Omental fat pad (tissue), 4 donors: ENCODE measurements at places on chromosomes 11 and 22.

GRCh38 chr11:11588243-11588642 lies 33.6 kb downstream of the GALNT18 start:
- no peak for DNase-seq

DNA sequence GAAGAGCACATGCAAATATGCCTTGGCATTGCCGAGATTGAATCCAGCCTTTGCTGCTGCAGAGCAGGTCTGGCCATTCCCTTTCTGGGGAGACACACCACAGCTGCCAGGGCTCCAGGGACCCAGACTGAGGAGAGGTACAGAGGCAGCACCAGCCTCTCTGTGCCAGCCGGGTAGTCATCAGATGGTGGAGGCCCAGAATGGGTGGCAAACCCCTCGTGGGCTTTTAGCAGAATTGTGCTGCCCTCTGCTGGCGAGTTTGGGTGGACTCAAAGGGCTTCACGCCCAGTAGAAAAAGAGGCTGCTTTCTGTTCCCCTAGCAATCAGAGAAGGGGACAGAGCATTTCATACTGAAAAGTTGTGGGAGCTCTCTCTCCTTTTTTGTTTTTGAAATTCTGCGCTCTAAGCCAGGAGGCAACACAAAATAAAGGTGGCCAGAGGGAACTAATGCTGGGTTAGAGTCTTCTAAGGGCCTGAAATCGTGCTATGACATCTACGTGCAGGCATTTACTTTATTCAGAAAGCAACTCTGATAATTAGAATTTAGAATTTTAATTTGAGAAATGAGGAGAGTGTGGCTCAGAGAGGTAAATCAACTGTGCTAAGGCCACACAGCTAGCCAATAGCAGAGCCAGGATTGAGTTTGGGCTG lies 158.8 kb upstream of the NAV2 start:
- peak; percentile 82 for DNase-seq

DNA sequence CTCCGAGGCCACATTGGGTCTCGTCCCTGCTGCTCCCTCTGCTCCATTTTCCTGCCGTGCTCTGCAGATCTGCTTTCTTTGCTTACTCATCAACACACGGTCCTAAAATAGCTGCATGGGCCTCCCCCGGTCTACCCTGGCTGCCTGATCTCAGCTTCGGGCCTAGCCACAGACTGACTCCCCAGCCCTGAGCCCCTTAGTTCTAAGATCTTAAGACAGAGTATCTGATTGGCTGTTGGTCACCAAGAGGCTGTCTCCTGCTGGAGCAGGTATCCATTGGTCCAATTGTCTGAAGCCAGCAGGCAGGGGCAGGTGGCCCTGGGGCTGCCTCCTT lies 53.7 kb upstream of the NECTIN1 start:
- DNase-seq, result no peak

DNA sequence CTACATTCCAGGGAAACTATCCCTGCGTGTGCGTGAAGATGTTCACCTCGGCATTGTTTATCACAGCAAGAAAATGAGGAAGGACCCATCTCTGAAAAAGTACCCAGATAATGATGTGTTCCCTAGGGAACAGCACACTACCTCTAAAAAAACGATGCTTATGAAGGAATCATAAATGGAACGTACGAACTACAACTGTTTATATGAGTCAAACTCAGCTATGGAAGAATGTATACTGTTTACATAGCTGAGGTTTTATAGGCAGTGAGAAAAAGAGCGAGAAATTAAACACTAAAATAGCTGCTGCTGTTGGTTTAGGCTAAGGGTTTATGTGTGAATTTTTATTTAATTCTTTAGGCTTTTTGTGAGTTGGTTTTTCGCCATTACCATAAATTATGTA lies 48.9 kb downstream of the APOL1 start:
- DNase-seq, result no peak

- no peak for DNase-seq
Observed at GRCh38 chr11:73201888-73202780, 15.9 kb upstream of the P2RY2 start.

- DNase-seq, result no peak
Observed at GRCh38 chr11:103845331-103845730, 191.1 kb upstream of the DDI1 start.

DNA sequence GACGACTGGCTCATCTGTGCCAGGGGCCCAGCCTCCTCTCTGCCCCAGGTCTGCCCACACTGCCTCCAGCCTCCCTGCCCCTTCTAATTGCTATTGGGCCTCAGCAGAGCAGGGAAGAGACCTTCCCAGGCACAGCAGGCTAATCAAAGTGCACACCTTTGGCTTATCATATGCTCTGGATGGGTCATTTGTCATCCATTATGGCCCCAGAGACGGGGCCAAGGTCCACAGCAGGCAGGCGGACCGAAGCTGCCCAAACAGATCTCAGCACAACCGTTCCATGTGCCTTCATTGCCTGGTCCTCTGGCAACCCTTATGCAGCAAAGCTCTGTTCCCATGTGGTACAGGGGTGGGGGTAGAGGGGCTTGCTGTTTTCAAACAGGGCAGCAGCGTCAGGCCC lies 66.6 kb downstream of the TP53I11 start:
- no peak for DNase-seq

DNA sequence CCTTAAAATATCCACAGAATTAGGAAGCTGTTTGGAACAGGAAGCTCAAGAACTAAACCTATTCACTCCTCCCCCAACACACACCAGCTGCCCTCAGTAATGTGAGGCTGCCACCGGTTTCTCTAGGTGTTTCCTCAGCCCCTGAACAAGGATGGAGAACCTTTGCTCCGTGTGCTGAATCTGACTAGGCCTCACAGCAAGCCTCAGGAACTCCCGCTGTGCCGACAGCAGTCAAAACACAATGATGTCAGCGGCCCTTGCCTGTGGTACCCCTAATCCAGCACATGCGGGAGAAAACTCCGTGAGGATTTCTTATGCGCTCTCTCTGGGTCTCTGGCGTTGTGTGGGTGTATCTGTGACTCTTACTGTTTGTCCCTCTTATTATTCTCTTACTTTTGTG lies 153.3 kb downstream of the EFCAB6 start:
- DNase-seq, result no peak

GRCh38 chr11:102522312-102523188 lies 8.0 kb downstream of the MMP7 start:
- DNase-seq, result no peak

- no peak for DNase-seq
Observed at GRCh38 chr11:2097356-2097997, 41.7 kb downstream of the IGF2 start.

DNA sequence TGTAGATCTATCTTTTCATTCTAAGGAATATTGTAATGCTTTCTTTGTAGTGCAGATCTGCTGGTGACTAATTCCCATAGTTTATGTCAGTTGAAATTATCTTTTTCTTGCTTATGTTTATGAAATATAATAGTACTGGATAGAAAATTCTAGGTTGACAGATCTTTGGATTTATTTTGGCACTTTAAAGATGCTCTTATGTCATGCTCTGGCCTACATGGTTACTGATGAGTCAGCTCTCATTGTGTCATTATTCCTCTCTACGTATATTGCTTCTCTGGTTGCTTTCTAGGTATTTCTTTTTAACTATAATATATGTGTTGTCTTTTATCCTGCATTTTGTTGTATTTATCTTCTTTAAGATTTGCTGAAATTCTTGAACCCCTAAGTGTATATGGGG lies 955.5 kb upstream of the CHORDC1 start:
- DNase-seq, result no peak

- no peak for DNase-seq
Observed at GRCh38 chr11:76947800-76948199, 86.4 kb upstream of the B3GNT6 start.

DNA sequence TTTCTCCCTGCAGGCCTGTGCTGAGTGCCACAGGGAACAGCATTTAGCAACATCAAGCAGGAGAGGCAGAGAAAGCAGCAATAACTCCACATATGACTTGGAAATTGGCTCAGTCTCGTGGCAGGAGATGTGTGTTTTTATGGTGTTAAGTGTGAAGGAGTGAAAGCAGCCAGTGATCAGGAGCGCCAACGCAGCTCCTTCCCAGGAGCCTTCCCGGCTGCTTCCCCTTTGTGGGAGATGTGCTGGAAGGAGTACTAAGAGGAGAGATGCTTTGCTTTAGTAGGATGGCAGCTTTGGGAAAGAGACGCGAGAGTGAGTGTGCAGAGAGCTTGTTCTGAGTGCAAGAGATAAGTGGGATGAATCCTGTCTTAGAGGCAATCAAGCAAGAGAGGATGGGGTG lies 54.7 kb upstream of the KIRREL3 start:
- DNase-seq, result no peak

GRCh38 chr11:108115500-108116140 lies 5.7 kb upstream of the ACAT1 start:
- DNase-seq, result peak; percentile 91

DNA sequence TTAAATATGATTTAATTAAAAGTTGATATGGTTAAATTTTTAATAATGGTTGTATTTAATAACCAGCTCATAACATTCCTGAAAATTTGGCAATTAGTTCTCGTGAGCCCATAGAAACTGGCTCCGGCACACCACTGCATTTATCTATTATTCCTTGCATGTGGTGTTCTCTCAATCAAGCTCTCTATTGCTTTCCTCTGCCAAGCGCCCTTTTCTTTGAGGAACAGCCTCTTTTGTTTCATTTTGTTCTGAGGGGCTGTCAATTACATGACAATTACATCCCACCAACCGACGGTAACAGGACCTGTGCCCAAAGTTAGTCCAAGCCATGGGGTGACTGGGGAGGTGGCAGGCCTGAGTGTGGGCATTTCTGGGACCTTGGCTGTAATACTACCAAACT lies 8.1 kb downstream of the C11orf91 start:
- DNase-seq, result no peak
